Stimulated activated CD4-positive, alpha-beta T cell treated with anti-CD3 and anti-CD28 coated beads, TNF-alpha, amount 100 ng/mL, for 4 hours (primary cell): ENCODE measurements at places on chromosomes 6 and 20.

- no peak for DNase-seq
These were observed 28.7 kb downstream of the GNAS start for GRCh38 chr20:58880994-58881752.

- DNase-seq, result no peak
These were observed 9.1 kb downstream of the BCAS1 start for GRCh38 chr20:54061101-54061881.

DNA sequence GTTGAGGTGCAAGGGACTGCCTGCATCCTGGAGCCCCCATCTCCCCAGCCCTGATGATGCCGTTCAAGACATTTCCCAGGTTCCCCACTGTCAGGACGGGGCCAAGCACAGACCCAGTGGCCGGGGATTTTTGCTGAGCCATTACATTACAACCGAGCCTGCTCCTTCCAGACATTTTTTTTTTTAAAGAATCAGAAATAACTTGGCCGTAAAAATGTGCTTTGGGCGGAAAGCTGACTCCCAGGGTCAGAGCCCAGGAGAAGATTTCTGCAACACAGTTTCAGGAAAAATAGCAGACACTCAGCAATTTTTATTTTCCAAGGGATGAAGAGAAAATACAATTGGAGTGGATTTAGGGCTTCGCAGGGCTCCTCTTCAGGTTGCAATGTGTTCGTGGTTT is 87.9 kb downstream of the LRFN2 start:
- DNase-seq, result no peak

- no peak for DNase-seq
These were observed 84.7 kb downstream of the HDGFL1 start for GRCh38 chr6:22653980-22654610.

DNA sequence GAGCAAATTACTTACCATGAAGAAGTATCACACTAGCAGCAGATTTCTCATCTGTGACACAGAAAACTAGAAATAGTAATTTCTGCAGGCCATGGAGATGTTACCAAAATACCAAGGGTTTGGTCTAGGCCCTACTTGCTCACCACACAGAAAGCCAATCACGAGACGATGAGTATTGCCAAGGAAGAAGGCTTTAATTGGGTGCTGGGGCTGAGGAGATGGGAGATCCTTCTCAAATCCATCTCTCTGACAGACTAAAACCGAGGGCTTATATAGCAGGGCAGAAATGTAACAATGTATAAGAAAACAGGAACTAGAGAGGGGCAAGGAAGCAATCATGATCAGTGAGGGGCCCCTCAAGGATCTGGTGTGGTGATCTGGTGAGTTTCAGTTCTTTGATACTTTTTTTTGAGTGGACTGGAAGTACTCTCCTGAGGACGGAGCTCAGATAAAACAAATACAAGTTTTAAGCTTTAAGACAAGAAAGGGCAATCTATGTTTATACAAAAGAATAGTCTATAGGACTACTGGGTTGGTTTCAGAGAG is 40.9 kb downstream of the RNF182 start:
- DNase-seq, result no peak

GRCh38 chr6:621931-622330 is 35.0 kb downstream of the HUS1B start:
- no peak for DNase-seq

DNA sequence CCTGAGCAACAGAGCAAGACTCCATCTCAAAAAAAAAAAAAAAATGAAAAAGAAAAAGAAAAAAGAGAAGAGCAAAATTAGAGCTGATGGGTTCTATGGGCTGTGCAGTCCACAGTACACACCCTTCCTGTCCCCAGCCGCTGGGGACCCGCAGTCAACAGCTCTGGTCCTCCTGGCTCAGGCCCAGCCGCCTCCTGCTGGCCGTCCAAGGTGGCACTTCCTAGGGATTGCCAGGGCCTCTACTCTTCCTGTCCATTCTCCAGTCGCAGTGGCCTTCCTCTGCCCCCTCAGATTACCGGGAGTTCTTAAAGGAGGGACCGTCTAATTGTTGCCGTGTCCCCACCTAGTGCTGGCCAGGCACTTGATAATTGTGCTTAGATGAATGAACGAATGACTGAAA is 41.7 kb downstream of the TMEM242 start:
- DNase-seq, result no peak

DNA sequence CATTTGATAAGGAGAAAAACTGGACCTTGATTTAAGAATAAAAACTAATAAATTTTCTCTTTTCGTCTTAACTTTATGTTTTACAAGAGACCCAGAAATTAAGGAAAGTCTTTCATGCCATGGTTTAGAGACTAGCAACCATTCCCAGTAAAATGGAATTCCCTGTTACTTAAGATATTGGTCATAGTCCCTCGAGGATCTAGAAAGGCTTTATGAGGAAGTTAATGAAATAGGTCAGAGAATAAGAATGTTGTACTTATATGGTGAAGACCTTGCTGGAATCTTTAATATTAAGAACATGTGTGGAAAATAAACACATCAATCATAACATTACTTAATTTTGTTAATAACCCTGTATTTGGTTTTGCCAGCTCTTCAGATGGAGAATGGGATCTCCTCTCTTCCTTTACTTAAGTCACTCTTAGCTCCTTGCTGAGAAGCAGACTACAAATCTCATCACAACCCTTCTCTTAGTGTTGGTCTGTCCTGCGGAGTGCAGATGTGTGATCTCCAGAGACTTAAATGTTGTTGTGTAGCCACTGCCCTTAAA is 382.9 kb downstream of the QKI start:
- no peak for DNase-seq

GRCh38 chr20:49866051-49866450 is 49.3 kb downstream of the SPATA2 start:
- DNase-seq, result no peak

DNA sequence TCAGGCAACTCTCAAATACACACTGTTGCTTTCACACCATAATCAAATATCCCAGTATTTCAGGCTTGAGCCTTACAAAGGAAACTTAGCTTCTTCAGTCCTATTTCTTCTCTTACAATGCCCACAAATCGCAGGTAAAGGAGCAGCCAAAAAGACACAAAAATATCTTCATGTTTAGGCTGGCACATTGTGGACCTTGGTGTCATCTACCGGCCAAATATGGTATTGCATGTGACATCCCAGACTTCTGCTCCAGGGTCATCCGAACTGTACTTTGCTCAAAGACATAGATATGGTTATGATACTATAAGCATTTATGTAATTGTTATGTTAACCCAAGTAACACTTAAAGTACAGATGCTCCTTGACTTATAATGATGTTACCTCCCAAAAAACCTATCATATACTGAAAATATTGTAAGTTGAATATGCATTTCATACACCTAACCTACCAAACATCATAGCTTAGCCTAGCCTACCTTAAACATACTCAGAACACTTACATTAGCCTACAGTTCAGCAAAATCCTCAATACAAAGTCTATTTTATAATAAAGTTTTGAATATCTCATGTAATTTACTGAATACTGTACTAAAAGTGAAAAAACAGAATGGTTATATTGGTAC is 4.6 kb downstream of the OR2H2 start:
- no peak for DNase-seq

- DNase-seq, result no peak
These were observed 28.2 kb downstream of the CGA start for GRCh38 chr6:87066449-87067333.

DNA sequence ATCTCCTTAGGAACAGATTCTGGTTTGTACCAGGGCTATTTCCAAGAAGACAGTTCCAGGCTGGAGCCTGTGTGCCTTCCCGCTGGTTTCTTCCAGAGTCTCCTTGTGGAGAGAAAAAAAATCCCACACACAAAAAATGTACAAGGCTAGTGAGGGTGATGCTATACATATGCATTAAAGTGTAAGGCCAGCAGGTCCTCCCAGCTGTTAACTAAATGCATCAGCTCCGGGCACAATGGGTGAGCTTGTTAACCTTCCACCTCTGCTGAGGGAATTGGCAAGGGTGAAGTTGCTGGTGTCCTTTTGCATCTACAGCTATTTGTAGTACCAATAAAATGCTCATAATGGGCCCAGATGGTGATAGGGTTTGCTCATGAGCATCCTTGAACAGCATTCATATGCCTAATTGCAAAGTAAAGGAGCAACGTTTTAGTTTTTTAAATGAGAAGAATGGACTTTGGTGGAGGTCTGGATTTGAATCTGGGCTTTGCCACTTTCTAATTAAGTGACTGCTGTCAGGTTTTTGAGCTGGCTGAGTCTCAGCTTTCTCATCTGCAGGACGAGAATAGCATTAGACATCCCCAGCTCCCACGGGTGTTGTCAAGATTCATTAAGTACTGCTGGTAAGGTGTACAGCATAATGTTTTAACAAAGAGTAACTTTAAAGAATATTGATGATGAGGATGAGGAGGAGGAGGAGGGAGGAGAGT is 361.8 kb downstream of the QKI start:
- DNase-seq, result no peak

DNA sequence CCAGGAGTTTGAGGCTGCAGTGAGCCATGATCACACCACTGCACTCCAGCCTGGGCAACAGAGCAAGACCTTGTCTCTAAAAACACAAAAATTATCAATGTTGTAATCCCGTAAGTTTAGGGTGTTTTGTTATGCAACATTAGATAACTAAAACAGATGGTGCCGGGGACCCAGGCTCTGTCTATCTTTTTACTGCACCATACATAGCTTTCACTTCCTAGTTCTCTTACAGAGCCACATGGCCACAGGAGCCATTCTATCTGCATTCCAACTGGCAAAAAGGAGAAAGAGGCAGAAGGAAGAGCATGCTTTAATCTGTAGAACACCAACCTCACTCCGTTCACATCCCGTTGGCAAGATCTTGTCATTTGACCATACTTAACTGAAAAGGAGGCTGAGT is 5.4 kb upstream of the TCF15 start:
- DNase-seq, result no peak

DNA sequence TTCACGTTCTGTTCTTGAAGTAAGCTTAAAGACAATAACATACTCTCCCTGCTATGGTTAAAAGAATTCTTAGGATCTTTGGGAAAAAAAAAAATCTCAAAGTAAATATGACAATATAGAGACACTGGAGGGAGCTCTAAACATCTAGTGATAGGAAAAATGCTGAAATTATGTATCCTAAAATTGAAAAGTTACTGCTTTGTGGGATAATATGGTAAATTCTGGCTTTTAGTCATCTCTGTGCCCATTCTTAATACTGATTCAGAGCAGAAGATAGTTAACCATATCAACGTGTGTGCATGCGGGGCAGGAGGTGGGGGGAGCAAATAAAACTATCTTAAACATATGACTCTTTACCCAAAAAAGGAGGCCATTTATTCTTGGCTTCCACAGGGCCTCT is 165.4 kb downstream of the GMPR start:
- DNase-seq, result no peak

- DNase-seq, result no peak
These were observed 86.3 kb downstream of the CHMP4B start for GRCh38 chr20:33897313-33897912.

DNA sequence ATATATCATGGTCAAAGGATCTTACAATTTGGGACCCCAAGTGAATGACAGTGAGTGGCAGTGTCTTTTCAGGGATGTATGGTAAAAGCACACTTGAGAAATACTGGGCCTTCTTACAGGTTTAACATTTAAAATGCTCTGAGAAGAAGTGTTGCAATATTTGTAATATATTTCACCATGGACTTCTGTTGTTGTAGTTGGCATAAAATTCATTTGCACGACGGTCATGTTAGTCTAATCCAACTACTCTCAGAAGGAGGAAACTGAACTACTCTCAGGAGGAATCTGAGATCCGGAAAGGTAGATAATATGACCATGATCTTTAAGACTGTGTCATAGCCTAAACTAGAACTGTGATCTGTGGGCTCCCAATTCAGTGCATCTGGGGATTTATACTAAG is 700.1 kb downstream of the HDGFL1 start:
- no peak for DNase-seq

DNA sequence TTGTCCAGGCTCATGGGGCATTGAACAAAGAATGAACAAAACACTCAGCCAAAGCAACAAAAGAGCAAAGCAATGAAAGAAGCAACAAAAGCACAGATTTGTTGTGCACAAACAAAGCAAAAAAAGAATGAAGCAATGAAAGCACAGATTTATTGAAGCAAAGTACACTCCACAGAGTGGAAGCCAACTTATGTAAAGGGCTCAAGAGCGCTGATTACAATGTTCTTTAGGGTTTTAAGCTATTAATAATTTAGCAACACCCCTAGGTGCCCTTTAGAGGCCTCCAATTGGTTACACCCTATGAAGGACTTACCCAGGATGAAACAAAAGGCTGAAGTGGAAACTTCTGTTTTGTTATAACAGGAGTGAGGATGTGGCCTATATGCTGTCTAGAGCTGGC is 179.2 kb upstream of the PROKR2 start:
- DNase-seq, result no peak

DNA sequence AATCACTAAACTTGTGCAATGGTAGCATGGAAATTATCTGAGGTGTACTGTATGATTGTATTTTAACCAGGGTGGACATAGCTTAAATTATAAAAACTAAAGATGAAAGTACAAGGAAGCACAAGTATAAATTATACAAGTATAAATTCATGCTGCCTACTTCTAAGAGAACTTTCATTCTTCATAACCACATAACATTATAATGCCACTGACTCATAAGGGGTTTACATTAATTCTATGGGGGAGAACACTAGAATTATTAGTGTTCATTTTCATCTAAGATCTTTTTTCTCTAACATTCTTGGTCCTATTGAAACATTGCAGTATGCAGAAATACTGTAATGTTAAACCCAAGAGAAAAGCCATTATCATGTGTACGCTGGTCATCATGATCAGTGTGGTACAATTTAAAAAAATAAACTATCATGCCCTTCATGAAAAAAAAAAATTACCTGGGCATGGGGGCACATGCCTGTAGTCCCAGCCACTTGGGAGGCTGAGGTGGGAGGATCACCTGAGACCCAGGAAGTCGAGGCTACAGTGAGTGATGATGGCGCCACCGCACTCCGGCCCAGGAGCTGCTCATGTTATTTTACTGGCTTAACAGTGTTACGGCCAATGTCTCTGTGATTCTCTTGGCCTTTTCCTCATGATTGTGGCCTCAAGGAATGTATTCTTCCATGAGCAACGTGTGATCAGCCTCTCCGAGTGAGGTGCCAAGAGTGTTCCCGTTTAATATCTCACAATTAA is 25.9 kb upstream of the AHCY start:
- DNase-seq, result no peak

- DNase-seq, result no peak
These were observed 4.7 kb downstream of the ZMYND8 start for GRCh38 chr20:47351643-47352331.

DNA sequence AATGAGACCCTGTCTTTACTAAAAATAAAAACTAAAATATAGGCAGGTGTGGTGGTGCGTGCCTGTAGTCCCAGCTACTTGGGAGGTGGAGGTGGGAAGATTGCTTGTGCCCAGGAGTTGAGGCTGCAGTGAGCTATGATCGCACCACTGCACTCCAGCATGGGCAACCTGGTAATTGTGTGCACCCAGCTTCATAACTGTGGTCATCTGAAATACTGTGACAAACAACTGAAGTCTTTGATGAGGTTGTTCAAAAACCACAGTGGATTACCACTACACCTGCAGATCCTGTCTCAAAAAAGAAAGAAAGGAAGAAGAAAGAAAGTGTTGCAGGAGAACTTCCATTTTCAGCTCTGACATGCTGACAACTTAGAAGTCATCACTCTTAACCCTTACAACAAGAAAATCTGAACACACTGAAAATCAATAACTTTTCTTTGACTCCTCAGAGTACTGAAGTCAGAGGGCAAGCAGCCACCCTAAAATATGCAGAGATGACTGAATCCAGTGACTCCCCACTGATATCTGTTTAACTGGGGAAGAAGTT is 13.8 kb upstream of the ZBP1 start:
- no peak for DNase-seq
